ENCODE measurements at places on chromosomes 6 and 20. TPM values are rescaled to one million over a fixed set of nuclear protein-coding genes. Genes with fewer than 3 reads are reported as not detected.
A peak's percentile ranks its signal among the peaks of the same experiment; 100 is the strongest.

DNA sequence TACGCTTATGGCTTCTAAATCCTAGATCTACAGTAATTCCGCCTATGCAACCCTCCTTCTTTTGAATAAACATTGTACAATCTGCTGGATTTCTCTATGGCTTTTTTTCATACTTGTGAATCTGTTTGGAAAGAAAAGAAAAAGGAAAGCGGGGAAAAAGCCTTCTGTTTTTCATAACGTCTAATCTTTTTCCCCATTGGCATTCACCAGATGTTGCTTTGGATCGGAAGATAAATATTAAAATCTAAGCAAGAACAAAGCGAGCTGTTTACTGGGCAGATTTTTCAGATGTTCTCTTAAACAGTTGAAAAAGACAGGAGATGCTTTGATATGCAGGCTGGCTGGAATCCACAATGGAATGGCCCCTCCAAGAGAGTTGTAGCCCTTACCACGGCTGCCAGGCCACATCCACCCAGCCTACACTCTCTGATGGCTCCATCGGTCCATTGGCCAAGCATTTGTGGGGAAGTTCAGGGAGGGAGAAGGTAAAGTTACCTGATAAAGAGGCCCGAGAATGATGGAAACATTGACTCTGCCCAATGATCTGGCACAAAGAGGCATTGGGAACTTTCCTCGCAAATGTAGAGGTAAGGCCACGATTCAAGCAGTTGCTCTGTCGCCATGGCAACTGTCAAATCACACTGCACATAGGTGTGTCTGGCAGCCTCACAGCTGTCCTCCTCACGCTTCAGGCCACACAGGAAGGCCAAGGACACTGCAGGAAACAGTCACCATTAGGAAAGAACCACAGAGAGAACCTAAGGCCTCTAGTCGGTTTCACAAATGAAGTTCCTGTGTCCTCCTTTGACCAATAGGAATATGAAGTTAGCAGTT, 70.3 kb downstream of the PKHD1 start:
- DNase-seq, result no peak
- no peaks in the 10 kb centered on the region for H3K27me3 ChIP-seq
- H3K27ac ChIP-seq, result no peak overlapping the region
- H3K36me3 ChIP-seq, result no peaks in the 10 kb centered on the region
- no peak overlapping the region for H3K4me3 ChIP-seq
- peaks cover 9% of the 10 kb centered on the region for H3K4me1 ChIP-seq

DNA sequence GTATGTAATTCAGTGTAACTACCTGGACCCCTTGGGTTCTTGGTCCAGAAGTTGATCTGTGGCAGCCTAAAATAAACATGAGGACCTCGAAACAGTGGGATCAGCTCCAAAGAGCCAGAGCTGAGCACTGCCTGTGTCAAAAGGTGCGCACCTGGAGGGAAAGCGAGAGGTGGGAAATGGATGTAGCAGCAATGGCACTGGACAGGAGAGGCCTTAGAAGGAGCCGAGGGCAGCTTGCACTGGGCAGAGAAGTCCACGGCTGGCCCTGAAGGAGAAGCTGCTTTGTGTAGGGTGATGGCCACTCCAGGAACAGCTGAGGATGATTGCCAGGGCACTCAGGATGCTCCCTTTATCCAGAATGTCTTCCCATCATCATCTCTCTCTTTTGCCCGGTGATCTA, 213.9 kb upstream of the SNX9 start:
- peaks cover 3% of the 10 kb centered on the region for H3K36me3 ChIP-seq
- no peak overlapping the region for H3K27ac ChIP-seq

DNA sequence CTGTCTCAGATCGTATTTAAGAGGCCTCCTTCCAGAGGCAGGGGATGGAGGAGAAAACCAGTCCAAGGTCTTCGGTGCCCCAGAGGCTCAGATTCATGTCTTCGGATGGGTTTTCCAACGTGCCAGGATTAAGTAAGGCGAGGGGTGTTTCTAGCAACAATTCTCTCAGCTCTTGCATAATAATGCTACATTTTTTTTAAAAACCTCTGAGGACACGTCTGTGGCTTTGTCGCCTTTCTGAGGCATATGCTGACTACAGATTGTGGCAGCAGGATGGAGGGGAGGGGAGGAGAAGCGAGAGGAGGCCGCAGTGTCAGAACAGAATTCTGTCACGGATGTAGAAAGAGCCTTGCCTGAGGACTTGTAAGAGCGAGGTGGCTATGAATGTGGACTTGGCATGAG, 17.7 kb upstream of the CCDC167 start:
- H3K36me3 ChIP-seq, result no peaks in the 10 kb centered on the region
- H3K27ac ChIP-seq, result no peak overlapping the region
- no peak overlapping the region for H3K4me3 ChIP-seq
- no peak for DNase-seq
- H3K27me3 ChIP-seq, result peaks cover 21% of the 10 kb centered on the region

DNA sequence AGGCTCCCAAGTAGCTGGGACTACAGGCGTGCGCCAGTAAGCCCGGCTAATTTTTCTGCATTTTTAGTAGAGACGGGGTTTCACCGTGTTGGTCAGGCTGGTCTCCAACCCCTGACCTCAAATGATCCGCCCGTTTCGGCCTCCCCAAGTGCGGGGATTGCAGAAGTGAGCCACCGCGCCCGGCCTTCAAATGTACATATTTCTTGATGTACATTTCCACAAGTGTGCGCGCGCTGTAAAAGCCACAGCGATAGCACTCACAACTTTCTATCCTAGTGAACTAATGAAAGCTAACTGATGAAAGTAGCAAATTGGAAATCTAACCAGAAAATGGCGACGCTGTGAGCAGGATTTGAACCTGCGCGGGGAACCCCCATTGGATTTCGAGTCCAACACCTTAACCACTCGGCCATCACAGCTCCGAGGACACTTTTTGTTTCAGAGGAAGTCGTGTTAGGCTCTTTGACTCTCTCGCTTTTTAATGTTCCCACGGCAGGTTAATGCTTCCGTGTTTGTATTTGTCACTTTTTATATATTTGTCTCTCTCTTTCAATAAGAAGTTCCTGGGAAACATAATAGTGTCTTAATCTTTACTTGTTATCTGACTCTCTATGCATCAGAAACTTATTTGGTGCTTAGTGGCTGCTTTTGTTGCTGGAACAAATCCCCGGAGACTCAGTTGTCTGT, 199.4 kb upstream of the ZNF184 start:
- H3K27ac ChIP-seq, result no peak overlapping the region
- no peaks in the 10 kb centered on the region for H3K36me3 ChIP-seq
- H3K27me3 ChIP-seq, result peaks cover 99% of the 10 kb centered on the region
- peak overlapping the region; percentile 45 for H3K4me3 ChIP-seq
- no peak for DNase-seq

GRCh38 chr6:147000545-147001488, 203.4 kb upstream of the STXBP5 start:
- peaks cover 8% of the 10 kb centered on the region for H3K4me1 ChIP-seq
- H3K36me3 ChIP-seq, result no peaks in the 10 kb centered on the region
- no peak overlapping the region for H3K4me3 ChIP-seq
- no peak for DNase-seq
- H3K27me3 ChIP-seq, result no peaks in the 10 kb centered on the region

GRCh38 chr6:155708100-155708499, 252.5 kb upstream of the NOX3 start:
- no peaks in the 10 kb centered on the region for H3K27me3 ChIP-seq
- H3K4me1 ChIP-seq, result peaks cover 8% of the 10 kb centered on the region
- DNase-seq, result no peak
- H3K27ac ChIP-seq, result no peak overlapping the region

GRCh38 chr6:164042212-164042611, 627.7 kb downstream of the QKI start:
- H3K27me3 ChIP-seq, result no peaks in the 10 kb centered on the region
- peaks cover 11% of the 10 kb centered on the region for H3K4me1 ChIP-seq
- DNase-seq, result no peak
- peaks cover 23% of the 10 kb centered on the region for H3K36me3 ChIP-seq
- no peak overlapping the region for H3K27ac ChIP-seq

DNA sequence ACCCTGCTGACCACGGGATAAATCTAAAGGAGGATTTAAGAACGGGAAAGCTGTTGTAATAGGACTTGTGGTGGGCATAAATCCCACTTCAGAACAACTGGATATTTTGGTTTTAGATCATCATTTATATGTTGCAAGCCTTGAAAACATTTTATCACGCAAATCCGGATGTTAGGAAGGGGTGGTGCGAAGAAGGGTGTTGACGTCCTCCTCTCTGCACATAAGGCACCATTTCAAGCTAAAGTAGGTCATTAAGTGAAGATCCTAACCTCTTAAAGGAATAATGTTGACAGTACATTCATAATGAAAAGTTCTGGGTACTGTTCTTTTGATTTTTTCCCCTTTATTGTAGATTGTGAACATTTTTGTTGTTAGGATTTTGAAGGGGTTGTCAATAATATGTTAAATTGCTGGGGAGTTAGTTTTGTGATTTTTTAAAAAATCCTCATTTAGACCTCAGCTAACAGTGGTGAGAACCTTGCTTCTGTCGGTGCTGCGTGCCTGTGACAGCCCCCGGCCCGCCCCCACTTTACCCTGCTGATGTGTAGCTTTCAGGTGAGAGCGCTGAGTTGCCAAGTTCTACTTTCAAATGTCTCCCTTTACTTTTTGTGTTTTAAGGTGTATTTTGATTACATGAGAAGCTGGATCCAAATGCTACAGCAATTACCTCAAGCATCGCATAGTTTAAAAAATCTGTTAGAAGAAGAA, 88.8 kb downstream of the MAP3K4 start:
- peaks cover 13% of the 10 kb centered on the region for H3K36me3 ChIP-seq
- DNase-seq, result no peak
- no peaks in the 10 kb centered on the region for H3K4me1 ChIP-seq
- no peaks in the 10 kb centered on the region for H3K27me3 ChIP-seq
- H3K4me3 ChIP-seq, result no peak overlapping the region

DNA sequence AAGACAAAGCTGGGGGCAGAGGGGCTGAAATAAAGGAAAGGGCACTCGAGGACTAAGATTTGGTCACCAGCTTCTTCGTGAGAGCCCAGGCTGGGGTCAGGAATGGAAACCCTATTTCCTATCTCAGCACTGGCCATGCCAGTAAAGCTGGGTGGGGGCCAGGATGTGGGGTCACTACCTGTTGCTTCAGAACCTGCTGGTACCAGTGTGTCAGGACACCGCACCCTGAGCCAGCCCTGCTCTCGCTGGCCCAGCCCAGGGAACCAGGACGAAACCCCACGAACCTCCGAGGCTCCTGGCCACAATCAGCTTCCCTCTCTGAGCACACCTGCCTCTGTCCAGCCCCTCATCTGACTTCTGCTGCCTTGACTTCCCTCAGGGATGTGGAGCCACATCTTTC, 2.1 kb downstream of the CDSN start:
- no peak overlapping the region for H3K27ac ChIP-seq
- H3K36me3 ChIP-seq, result no peaks in the 10 kb centered on the region
- peaks cover 6% of the 10 kb centered on the region for H3K27me3 ChIP-seq

Gene NMBR
- total RNA-seq, result not detected

Gene UBE2J1
- 36.8 TPM for total RNA-seq

GRCh38 chr6:166786704-166787293, 159.7 kb upstream of the RPS6KA2 start:
- peaks cover 3% of the 10 kb centered on the region for H3K4me1 ChIP-seq
- no peak overlapping the region for H3K4me3 ChIP-seq
- H3K36me3 ChIP-seq, result peaks cover 3% of the 10 kb centered on the region

Gene TEAD3
- total RNA-seq, result 19.2 TPM

DNA sequence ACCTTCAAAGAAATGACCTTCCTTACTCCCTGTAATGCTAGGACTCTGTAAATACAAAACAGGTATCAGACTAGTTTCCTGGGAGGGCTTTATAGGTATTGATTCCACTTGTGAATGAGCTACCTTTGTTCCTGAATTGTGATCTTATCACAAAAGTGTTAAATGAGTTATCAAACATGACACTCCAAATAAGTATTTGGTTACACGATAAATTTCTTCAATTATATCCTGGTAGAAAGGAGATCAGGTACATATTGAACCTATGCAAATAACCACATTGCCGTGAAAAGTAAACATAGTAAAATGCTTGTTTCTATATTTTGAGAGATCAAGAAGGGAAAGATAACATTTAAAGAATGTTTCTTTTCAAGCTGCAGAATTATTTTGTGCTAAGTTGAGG, 285.3 kb downstream of the HIVEP2 start:
- H3K27me3 ChIP-seq, result no peaks in the 10 kb centered on the region
- H3K4me3 ChIP-seq, result no peak overlapping the region
- H3K4me1 ChIP-seq, result no peaks in the 10 kb centered on the region
- peaks cover 13% of the 10 kb centered on the region for H3K36me3 ChIP-seq

DNA sequence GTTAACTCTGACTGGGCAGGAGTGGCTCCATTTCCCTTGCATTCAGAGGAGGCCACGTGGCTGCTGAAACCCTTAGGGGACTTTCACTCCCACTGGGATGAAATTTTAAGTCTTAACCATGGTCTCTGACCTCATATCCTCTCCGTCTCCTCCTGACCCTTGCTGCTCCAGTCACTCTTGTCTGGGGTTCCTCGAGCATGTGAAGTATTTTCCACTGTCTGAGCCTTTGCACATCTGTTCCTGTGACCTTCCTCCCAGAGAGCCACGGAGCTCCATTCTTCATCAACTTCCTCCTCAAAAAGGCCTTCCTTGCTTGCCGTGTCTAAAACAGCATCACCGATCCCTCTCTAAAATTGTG, 153.0 kb upstream of the UST start:
- no peaks in the 10 kb centered on the region for H3K27me3 ChIP-seq
- H3K27ac ChIP-seq, result no peak overlapping the region
- DNase-seq, result no peak
- peaks cover 2% of the 10 kb centered on the region for H3K36me3 ChIP-seq
- H3K4me1 ChIP-seq, result peaks cover 4% of the 10 kb centered on the region
- H3K4me3 ChIP-seq, result no peak overlapping the region

GRCh38 chr6:158793432-158793831, 25.7 kb downstream of the EZR start:
- no peak for DNase-seq
- H3K4me3 ChIP-seq, result no peak overlapping the region
- no peak overlapping the region for H3K27ac ChIP-seq
- no peaks in the 10 kb centered on the region for H3K27me3 ChIP-seq

Gene ANKS1A
- 33.2 TPM for total RNA-seq

- no peak overlapping the region for H3K27ac ChIP-seq
- H3K4me3 ChIP-seq, result no peak overlapping the region
- no peaks in the 10 kb centered on the region for H3K27me3 ChIP-seq
- DNase-seq, result no peak
- H3K4me1 ChIP-seq, result no peaks in the 10 kb centered on the region
Observed at GRCh38 chr6:34970957-34971356, 81.9 kb downstream of the ANKS1A start.

DNA sequence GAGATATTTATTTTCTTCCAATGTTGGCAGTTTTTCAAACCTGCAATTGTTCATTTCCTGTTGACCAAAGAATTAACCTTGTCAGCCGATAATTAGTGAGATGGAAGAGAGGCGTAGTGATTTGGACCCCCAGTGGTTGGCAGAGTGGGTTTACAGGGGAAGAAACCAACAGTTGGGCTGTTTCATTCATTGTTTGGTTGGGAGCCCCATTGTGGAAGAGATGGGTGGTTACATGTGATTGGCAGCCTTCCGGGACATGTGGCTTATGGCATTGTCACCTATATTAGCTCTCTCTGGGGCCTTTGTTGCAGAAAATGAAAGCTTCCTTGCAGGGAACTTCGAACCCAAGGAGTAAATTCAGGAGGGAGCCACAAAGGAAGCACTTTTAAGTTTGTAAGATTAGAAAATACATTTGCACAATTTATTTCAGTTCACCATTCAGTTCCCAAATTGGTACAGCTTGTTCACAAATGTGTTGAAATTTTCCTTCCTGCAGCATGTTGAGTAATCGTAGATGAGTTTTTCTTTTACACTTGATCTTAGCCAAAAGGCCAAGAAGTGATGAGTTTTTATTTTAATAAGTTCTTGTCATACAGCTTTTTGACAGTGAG, 50.3 kb upstream of the CDKAL1 start:
- peaks cover 44% of the 10 kb centered on the region for H3K36me3 ChIP-seq
- H3K27ac ChIP-seq, result no peak overlapping the region
- H3K4me3 ChIP-seq, result no peak overlapping the region
- DNase-seq, result no peak
